Fibroblast of skin of back (primary cell): ENCODE measurements at places on chromosomes 4 and X.

GRCh38 chr4:151408380-151408629, 671 bp upstream of the FHIP1A start:
- no peak for DNase-seq

- no peak for DNase-seq
Measured at GRCh38 chr4:153420361-153420760, 45.8 kb upstream of the TMEM131L start.

- peak; percentile 31 for DNase-seq
Measured at GRCh38 chr4:61332693-61333092, 132.6 kb downstream of the ADGRL3 start.

GRCh38 chrX:19183761-19184477, 61.7 kb upstream of the ADGRG2 start:
- DNase-seq: no peak

DNA sequence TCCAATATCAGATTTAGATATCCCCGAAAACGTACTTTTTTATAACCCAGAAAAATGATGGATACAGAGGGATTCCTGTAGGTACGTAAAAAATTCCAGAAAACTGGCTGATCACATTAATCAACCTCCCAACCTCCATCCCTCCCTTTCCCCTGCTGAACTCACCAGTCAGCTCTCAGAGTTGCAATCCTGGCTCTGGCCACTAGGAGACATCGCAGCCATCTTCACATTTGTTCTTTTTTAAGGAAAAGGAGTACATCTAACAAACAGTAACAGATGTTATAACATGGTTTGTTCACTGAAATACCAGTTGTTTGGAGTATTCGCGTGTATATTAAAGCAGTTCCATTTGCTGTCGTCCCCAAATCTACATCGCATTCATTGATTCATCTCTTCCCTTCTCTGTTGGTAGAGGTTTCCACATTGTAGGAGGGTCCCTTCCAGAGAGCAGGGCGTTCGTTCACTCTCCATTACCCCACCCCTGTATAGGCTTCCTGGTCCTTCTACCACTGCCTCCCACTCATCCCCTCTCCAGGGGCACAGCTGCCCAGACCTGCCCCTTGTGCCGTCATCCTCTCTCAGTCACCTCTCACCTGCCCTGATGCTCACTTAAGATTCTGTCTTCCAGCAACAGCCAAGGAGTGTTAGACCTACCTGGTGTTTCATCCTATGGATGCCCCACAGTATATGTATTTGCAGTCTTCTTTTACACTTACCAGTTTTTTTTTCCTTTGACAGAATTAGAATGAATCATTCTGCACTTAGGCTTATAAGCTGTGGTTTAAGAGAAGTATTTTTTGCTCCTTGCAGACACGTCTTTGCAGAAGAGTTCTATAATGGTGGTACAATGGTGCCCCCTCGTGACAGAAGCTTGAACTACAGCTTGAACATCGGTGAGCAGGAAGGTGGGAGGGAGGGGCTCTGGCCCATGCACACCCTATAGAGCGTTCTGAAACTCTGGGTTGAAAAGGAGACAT, 36.8 kb upstream of the RAB40AL start:
- DNase-seq: peak; percentile 76

GRCh38 chrX:39766855-39767254, 330.9 kb downstream of the BCOR start:
- DNase-seq: no peak

DNA sequence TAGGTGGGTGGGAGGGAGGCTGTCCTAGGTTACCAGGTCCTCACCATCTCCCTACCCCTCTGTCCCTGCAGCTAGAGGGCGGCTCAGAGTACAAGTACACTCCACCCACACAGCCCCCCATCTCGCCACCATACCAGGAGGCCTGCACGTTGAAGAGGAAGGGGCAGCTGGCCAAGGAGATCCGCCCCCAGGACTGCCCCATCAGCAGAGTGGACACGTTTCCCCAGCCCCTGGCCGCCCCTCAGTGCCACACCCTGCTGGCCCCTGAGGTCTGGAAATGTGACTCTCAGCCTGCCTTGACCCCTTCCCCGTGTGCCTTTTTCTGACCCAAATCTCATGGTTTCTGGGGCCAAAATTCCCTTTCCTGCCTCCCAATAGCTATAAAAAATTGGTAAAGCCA, 6.5 kb downstream of the FTSJ1 start:
- no peak for DNase-seq

DNA sequence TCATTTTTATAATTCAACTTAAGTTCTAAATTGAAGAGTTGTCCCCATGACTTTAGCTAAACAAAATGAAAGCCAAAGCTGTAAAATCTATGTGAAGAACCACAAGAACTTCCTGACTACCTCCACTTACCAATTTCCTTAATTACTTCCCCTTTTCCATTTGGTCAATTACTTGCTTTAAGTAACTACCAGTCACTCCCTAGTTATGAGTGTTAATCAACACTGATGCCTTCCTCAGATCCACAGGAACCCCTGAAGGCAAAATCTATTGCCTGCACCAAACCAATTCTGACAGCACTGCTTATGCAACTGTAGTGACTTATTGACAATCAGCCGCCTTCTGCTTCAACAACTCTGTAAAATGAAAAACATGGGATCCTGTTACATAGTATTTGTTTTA, 10.5 kb downstream of the RBMX start:
- no peak for DNase-seq
